T1000 (cell line): ENCODE measurements at places on chromosomes 13 and 19.

GRCh38 chr19:32373585-32374295, 28.3 kb downstream of the ZNF507 start:
- DNase-seq: peak; percentile 76

DNA sequence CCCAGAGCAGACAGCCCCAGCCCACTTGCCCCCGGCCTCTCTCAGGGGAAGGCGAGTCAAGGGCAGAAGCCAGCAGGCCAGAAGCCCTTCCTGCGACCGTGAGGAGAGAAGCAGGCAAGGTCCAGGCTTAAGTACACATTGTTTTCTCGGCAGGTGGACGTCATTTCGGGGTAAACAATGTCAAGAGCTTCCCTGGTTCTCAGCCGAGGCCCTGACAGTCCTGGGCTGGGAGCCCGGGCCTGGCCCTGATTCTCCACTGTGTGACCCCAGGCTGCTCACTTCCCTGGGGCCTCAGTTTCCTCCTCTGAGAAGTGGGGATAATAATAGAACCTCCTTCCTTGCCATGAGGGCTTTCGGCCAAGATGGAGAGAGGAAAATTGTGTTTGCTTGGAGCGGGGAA, 19.4 kb downstream of the PLVAP start:
- DNase-seq: no peak

GRCh38 chr13:45353895-45354294, 12.9 kb upstream of the TPT1 start:
- no peak for DNase-seq

- DNase-seq: no peak
Observed at GRCh38 chr19:10021863-10022262, 8.6 kb downstream of the RDH8 start.

DNA sequence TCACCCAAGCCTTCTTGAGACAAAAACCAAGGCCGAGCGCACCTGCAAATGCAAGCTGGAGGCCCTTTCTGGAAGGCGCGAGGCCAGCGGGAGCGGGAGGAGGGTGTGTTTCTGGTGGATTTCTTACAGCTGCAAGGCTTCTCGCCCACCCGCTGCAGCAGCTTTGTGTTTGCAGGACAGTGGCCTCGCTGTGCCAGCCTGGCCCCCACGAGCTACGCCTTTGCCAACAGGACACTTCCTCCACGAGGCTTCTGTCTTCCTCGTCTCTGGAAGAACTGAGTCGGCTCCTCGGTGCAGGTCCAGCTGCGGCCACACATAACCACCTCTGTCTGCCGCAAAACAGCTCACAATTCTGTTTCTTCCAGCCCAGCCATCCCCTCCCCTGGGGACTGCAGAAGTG, 10.1 kb downstream of the ATCAY start:
- no peak for DNase-seq

- no peak for DNase-seq
Observed at GRCh38 chr19:38022791-38023670, 116.0 kb downstream of the SIPA1L3 start.

DNA sequence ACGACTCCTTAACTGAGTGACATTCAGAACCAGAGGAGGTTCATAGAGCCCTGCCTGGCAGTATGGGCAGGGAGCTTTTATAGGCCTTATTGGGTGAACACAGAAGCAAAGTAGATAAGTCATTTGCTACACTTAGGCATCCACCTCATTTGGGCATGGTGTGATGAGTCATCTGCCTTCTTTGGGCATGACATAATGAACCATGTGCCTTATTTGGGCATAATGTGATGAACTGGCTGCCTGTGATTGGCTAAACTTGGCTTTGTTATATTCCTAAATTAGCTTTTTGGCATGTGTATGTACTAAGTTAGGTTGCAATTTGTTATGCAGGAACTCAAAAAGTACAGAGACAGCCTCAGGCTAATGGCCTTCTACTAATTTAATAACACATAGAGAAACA, 2210.2 kb upstream of the PCDH20 start:
- DNase-seq: no peak

DNA sequence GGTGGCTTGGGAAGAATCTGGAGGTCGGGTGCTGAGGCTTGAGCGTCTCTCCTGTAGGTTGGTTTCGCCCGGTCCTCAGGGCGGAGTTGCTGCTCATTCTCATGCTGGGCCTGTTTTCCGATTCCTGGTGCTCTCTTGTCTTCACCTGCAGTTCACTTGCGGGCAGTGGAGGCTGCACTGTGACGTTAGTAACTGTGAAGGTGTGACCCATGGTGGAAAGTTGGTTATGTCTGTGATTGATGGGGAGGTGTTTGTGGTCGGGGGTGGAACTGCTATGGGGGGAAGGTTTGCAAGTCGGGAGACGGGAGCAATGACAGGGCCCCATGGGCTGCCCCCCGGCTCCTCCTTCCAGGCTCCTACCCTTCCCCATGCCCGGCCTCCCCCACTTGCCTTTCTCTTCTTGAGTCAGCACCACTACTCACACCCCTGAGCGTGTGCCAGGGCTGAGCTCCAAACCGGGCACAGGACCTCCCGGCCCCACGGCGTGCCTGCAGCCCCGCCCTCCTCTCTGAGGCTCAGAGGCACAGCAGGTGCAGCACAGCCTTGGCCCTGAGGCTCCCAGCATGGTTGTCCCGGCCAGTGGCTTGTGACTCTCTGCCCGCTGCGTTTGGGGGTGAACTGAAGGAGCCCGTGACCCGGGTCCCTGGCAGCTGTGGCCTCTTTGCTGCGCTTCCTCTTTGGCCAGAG, 79.1 kb downstream of the ATP11A start:
- no peak for DNase-seq
